ENCODE measurements at places on chromosomes 11 and 22.

DNA sequence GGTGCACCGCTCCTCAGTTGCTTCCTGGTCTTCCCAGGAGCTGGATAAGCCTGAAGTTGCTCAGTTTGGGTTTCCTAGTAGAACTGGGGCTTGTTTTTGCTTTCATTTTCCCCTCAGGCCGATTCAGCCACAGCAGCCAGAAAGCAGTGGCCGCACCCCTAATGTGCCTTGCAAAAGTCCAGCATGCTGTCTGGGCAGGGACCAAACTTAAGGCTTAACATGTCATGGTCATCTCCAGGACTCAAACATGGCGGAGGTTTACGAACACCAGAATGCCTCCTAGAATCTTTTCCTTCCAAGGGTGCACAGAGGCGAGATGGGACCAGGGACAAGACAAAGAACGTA lies 2.5 kb downstream of the GNG3 start:
- no peak for DNase-seq

DNA sequence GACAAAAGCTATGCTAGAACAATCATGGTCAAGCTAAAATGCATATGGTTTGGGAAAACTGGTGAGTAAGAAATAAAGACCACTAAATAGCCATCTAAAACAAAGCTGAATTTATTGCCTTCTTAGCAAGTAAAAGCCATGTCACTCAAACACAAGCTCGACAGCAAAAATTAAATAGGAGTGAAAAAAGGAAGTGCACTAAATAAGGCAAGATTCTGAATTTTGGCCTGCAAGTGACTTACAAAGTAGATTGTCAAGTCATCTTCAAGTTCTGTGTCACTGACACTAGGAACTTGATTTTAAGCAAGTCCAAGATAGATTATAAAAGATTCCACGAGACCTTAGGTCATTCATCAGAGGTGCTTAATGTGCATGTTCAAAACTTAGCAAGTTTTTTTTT lies 27.4 kb downstream of the TUG1 start:
- DNase-seq = no peak

- peak; percentile 37 for DNase-seq
Measured at GRCh38 chr22:26461188-26461810, 22.3 kb downstream of the HPS4 start.

GRCh38 chr11:111815489-111815888 lies 49.3 kb upstream of the PPP2R1B start:
- no peak for DNase-seq

DNA sequence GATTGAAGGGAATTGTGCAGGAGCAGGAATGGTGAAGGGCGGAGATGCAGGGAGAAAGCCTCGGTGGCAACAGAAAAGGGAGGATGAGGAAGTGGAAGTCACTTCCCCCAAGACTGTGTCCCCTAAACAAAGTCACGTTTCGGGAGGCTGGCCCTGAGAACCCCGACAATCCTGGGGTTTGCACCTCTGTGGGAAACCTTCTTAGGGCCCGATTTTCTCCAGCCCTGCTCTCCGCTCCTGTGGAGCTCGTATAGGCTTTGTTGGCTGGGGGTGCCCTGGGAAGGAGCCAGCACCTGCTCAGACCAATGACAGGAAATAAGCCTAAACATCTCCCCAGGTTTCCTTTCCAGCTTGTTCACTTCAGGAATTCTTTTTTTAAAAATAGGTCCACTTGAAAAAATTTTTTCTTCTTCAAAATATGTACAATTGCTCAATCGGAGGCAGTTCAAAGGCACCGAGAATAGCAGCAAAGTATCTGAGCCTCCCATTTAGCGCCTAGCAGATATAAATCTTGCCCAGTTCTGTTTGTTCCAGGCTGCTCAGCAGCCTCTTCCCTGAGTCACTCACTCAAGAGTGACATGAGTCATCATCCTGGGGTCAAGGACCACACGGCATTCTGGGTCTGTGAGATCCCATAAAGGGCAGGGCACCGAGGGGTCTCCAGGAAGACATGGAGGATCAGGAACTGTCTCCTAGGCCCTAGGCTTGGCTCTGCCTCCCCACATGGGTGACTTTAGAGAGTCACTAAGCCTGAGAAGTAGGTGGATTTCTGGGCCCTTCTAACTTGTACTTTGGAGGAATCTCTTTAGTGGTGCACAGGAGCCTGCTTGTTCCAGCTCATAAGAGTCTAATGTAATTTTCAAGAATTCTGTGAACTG lies 34.0 kb downstream of the IRAG1 start:
- DNase-seq = peak; percentile 84

GRCh38 chr22:37681001-37681424 lies 5.1 kb upstream of the NOL12 start:
- peak; percentile 28 for DNase-seq

DNA sequence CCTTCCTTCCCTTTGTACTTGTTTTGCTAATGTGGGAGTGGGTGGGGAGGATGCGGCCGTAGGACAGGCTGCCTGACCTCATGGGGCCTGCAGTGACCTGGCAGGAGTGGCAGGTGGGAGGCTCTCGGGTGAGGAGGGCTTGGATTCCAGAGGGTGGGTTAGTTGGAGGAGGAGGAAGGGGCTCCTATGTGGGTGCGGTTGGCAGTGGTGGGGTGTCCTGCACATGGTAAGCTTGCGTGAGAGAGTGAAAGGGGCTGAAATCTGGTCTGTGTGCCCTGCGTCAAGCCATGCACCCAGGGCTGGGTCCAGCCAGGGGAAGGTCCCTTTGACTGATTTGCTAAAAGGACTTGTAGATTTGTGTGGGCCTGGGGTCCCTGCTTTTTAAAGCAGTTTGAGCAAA lies 90.7 kb upstream of the OR4B1 start:
- DNase-seq = no peak

GRCh38 chr11:111393096-111393495 lies 14.0 kb upstream of the POU2AF1 start:
- DNase-seq = no peak

GRCh38 chr11:103997082-103997481 lies 39.4 kb upstream of the DDI1 start:
- DNase-seq = no peak

DNA sequence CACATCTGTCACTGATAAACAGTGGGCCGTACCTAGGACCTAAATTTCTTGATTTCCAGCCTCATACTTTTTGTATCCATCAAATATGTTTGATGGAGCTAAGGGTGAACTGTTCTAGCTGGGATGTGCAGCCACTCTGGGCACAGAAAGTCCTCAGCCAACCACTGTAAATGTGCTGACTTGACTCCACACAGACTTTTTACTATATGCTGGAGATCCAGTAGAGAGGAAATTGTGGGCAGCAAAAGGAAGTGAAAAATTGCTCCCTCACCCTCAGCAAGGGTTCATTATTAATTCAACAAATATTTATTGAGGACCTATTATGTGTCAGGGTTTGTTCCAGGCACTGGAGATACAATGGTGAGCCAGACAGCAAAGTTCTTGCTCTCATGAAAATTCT lies 54.2 kb upstream of the AMPD3 start:
- no peak for DNase-seq

DNA sequence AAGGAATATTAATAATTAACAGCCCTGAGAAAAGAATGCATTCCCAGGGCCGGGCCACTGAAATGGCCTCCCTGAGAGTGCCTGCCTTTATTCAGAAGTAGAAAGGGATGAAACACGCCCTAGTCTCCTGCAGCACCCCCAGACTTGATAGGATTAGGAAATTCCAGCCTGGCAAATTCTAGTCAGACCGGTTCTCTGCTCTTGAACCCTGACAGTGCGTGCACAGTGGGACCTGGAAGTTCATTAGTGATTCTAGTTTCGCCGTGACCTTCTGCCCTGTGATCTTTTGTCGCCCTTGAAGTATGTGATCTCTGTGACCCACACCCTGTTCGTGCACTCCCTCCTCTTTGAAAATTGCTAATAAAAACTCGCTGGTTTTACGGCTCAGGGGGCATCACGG lies 2.1 kb upstream of the GSTP1 start:
- DNase-seq = no peak

- DNase-seq = no peak
Measured at GRCh38 chr22:41369837-41370236, 11.9 kb upstream of the TEF start.

- DNase-seq = peak; percentile 51
Measured at GRCh38 chr11:82927264-82927880, 25.8 kb downstream of the DDIAS start.

- no peak for DNase-seq
Measured at GRCh38 chr11:46404476-46405017, 13.0 kb upstream of the CHRM4 start.

- peak; percentile 11 for DNase-seq
Measured at GRCh38 chr22:40044870-40045834, 50.4 kb downstream of the FAM83F start.

- DNase-seq = no peak
Measured at GRCh38 chr11:21198498-21198897, 529.1 kb downstream of the NELL1 start.

- DNase-seq = no peak
Measured at GRCh38 chr22:39967996-39968972, 8.1 kb downstream of the TMA7B start.

- DNase-seq = no peak
Measured at GRCh38 chr22:38481162-38481870, 13.4 kb downstream of the KDELR3 start.

GRCh38 chr22:32044477-32044876 lies 1.4 kb downstream of the SLC5A1 start:
- DNase-seq = no peak

DNA sequence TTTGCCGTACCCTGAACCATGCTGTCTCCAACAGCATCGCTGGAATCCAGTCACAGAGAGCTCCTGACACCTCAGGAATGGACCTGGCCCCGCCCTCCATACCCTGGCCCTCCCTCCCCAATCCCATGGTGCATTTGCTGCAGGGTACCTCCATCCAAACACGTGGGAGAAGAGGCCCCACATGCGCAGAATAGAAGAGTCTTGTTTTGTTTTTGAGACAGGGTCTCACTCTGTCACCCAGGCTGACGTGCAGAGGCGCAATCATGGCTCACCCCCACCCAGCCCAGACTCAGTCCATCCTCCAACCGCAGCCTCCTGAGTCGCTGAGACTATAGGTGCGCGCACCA lies 2.3 kb upstream of the PNPLA2 start:
- DNase-seq = no peak

DNA sequence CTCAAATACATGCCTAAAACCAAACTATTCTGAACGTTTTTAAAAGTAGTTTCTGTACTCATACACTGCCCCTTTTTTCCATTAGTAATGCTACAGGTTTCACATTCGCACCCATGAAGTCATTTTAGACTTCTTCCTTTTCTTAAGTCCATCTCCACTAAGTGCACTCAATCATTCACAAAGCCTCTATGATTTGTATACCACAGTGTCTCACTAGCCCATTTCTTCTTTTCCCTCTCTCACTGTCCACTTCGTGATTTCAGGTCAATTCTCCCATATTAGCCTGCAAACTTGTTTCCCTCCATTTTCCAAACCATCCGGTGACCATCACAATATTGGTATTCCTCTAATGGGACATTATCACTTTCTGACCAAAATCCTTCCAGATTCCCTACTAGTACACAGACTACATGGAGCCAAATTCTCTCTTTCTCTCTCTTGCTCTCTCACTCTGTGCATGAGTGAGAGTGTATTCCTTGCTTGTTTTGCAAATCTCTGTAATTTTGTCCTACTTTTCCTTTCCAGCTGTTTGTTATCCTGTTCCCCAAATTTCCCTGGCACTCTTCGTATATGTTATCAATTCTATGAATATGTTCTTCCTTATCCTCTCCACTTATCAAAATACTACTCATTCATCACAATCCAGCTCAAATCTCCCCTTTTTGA lies 3.4 kb upstream of the ZC3H12C start:
- DNase-seq = no peak

DNA sequence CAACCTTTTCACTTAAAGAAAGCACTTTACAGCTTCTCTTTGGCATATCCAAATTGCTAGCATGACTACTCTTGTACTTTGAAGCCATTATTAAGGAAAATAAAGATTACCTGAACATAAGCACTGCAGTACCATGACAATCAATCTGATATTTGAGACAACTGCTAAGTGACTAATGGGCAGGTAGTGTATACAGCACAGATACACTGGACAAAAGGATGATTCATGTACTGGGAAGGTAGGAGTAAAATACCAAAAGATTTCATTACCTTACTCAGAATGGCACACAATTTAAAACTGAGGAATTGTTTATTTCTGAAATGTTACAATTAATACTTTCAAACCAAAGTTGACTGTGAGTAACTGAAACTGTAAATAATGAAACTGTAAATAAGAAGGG lies 1054.3 kb upstream of the TENM4 start:
- DNase-seq = no peak

DNA sequence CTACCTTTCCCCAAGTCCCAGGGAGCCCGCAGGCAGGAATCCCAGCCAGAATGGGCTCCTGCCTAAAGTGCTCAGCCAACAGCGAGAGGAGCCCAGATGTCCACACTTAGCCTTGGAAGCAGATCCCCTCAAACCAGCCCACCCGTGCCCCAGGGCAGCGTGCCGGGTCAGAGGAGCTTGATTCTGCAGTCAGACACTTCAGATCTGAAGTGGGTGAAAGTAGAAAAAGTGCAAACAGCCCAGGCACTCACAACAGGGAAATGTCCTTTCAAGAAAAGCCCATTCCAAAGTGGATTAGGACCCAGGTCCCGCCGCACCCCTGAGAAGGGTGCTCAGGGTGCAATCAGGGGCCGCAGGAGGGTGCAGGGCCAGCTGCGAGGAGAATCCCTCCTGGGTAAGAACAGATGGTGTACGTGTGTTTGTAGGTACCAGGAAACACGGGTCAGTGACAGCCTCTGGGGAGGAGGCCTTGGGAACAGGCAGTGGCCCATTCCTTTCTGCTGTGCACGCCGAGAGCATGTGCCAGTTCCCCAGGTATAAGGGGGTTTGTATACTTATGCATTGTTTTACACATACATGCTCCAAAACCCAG lies 17.7 kb downstream of the ELFN2 start:
- DNase-seq = no peak

DNA sequence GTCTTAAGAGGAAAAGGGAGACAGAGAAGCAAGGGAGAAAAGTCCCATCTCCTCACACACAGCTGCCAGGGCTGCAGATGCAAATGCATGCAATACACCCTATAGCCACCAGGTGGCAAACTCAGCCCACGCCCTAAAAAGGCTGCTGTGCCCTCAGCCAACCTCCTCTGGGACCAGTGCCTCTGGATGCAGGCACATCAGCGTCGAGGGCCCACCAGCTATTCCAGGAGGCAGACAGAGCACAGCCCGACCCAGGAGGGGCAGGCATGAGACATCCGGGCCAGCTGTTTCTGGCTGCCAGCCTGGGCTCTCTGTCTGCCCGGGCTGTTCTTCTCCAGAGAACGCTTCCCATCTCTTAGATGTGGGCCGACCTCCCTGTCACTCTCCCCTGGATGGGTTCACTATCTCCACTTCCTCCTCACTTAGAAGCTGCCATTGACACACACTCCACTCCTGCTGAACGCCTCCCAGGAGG lies 39.7 kb downstream of the TPBGL start:
- DNase-seq = peak; percentile 42

- DNase-seq = no peak
Measured at GRCh38 chr11:28842716-28843115, 734.5 kb downstream of the METTL15 start.

All from fibroblast of lung (primary cell).